Fibroblast of skin of right quadriceps (primary cell): ENCODE measurements at places on chromosomes 13 and 19.

DNA sequence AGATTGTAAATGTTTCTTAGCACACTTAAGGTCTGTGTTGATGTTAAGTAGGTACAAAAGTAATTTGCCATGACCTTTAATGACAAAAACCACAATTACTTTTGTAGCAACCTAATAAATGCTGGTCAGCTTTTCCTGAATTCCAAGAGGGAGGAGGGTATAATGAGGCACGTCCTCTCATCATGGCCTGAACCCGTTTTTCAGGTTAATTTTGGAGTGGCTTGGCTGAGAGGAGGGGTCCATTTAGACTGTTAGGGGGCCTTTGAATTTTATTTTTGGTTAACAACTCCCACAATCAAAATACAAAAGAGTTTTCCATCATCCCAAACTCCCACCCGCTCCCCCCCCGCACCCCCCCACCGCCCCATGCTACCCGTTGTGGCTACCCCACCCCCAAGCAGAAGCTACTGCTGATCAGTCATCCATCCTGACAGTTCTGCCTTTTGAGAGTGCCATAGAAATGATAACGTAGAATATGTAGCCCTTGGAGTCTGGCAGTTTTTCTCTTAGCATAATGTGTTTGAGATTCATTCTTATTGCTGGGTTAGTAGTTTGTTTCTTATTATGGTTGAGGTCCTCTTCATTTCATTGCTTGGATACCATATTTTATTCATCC lies 14.4 kb upstream of the PLEKHF1 start:
- no peak for DNase-seq

GRCh38 chr13:29572575-29572974 lies 22.9 kb downstream of the SLC7A1 start:
- DNase-seq, result no peak

DNA sequence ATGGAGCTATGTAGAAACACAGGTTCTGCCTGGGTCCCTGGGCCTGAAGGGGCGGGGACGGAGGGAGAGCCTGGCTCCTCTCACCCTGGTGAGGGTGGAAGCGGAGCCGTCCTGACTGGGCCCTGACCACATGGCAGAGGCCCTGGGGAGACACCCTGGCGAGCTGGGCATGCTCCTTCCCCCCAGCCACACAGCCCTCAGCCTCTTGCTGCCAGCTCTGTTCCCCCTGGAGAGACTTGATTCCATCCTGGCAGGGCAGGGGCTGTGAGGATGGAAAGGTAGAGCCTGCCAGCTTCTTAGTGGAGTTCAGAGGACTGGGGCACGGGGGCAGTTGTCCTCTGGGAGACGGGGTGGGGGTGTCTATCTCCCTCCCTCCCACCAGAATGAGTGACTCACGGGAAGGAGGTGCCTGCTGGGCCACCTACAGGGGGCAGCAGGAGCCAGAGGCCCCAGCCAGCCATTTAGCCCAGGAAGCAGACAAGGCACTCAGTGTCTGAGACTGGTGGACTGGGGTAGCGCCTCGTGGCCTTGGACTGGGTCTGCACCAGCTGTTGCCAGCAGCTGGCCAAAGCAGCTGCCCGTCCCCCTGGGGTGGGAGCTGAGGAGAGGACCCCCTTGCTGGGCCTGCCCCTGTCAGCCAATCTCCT lies 22.8 kb upstream of the RNF17 start:
- DNase-seq, result no peak

DNA sequence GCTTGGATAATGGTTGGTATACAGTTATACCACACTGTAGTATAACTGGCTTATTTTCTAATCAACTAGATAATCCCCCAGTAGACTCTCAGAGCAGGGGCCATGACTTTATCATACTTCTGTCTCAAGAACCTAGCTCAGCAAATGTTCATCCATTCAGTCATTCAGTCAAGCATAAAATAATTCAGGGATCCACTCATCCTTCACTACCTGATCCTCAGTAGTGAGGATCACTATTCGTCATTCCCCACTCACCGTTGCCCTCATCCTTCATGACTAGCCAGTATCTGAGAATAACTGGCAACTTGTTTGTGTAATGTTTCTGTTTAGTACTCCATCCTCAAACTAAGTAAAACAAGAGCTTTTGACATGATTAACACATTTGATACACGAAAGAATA lies 77.6 kb downstream of the TSC22D1 start:
- no peak for DNase-seq

DNA sequence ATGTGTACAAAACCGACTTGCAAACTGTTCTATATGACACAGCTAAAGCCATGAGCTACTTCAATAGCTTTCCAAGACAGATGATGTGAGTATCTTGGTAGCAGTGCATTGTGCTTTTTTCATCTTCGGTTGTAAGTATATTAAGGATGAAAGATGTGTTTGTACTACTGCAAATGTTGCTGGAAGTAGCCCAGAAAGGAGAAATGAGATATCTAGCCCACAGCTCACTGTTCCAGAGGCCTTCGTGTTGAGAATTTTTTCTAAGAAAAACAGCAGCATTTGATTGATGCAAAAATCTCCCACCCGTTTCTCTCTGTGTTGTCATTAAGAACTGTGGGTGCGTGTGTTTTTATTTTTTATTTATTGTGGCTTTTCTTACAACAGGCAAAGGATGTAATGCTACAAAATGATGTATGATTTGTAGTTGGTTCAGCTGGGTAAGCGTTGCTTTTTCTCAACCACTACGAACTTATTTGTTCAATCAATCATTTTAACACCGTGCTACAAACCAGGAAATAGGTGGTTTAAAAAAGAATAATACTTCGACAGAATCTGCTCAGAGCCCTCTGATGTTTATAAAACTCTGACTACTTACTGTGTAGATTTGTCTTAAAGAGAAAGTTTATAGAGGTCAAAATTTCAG lies 41.6 kb upstream of the RFC3 start:
- DNase-seq, result no peak

DNA sequence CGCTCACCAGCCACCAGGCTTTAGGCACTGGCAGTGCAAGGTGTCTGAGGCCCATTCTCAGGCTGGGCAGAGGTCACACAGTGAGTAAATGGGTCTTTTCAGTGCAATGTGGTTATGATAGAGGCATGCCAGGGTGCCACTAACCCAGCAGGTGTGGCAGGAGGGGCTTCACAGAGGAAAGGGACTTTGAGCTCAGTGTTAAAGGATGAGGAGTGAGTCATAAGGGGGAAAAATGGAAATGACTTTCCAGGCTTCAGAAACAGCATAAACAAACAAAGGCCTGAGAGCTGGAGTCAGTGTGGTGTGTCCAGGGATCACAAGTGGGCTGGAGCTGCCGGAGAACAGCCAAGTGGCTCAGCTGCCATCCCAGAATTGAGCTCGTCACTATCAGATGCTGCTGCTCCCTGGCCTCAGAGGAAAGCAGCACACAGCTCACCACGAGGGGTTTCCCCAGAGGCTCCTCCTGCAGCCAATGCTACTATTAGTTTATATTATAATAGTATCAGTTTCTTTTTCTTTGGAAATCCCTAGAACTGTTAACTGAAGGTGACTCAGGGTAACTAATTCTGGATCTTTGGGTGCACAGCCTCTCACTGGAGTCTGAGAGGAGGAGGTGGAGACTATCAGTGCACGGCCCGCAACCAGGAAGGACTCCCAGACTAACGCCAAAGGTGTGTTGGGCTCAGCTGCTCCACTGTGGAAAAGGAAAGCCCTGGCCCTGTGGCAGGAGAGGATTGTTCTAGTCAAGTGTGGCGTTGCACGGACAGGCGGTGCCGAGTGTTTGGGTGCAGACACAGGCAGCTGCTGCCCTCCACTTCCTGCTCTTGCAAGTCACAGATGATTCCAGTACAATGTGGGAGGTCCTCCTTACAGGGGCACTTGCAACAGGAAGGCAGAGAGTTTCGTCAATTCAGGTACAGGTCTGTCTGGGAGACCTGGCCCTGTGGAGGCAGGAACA lies 39.5 kb downstream of the DHRS12 start:
- DNase-seq, result peak; percentile 25

GRCh38 chr19:16022681-16023080 lies 53.6 kb upstream of the TPM4 start:
- no peak for DNase-seq

GRCh38 chr19:37778613-37779126 lies 716 bp downstream of the ZNF573 start:
- no peak for DNase-seq

DNA sequence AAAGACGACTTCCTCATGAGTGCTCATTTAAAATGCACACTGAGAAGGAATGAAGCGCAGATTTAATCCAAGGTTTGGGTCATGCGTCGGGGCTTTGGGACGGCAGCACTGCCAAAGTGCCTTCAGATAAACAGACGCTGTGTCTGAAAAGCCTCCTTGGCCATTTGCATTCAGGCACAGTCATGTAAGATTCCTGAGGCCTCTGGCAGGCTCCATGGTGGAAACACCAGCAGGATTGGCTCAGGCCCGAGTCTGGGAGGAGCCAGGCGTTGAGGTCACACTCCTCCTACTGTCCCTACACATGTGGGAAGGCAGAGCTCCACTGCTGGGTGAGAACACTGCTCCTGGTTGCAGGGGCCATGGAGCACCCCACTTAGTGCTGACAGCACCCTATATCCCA lies 113.3 kb upstream of the KL start:
- DNase-seq, result no peak

GRCh38 chr13:98285852-98286594 lies 109.0 kb upstream of the RNF113B start:
- no peak for DNase-seq

DNA sequence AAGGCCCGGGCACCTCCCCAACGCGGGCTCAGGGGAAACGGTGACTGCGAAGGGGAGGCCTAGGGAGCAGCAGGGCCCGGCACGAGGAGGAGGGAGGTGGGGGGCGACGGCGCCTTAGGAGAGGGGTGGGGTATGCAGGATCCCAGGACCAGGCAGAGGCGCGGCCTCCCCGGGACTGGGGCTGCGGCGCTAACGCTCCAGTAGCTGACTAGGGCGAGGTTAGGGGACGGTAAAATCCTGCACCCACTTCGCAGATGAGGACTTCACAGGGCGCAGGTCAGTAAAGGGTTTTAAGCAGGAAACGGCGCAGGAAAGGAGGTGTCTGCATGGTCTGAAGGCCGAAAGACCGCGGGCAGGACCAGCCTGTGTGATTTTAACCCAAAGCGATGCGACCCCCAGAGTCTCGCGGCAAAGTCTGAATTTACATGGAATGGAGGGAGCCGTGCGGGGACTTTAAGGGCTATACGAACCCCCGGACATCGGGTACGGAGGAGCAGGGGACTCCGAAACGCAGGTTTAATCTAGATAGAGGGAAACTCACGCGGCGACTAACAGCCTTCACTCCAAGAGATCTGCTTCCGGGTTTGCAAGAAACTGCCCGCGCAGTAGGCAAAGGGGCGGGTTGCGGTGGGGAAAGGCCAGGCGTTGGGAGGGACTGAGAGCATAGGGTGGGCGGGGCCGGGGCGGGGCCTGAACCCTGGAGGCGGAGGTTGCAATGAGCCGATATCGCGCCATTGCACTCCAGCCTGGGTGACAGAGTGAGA lies at the start of gene ZNF665:
Gene ZNF665 (minus strand): TSS at position 588 of the 764 bp plus-strand sequence. CDS start 10,460 bp downstream, outside the sequence.
- DNase-seq, result peak; percentile 83

- no peak for DNase-seq
These were observed 9.4 kb downstream of the PCDH20 start for GRCh38 chr13:61406275-61406674.

- DNase-seq, result no peak
These were observed 3.7 kb downstream of the CEACAM16 start for GRCh38 chr19:44702551-44703176.
